T-helper 1 cell (primary cell): ENCODE measurements at places on chromosomes 1 and 21.

GRCh38 chr1:171883849-171884248 is 42.6 kb downstream of the DNM3 start:
- no peak for DNase-seq

DNA sequence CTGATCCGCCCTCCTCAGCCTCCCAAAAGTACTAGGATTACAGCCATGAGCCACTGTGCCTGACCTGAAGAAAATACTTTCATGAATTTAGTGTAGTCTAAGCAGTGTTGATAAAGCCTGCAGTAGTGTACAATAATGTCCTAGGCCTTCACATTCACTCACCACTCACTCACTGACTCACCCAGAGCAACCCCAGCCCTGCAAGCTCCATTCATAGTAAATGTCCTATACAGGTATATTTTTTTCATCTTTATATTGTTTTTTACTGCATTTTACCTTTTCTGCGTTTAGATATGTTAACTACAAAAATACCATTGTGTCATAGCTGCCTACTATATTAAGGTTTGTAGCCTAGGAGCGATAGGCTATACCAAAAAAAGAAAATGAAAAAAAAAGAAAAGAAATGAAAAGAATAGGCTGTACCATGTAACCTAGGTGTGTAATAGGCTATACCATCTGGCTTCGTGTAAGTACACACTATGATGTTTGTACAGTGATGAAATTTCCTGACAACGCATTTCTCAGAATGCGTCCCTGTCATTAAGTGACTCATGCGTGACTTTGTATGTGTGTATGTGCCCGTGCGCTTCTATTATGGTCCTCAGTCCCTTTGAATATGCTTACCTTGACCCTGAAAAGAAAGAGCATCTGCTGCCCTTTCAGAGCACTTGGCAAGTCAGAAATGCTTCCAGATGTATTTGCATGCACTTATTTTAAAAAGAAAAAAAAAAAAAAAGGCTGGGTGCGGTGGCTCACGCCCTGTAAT is 9.2 kb upstream of the SLAMF8 start:
- no peak for DNase-seq

DNA sequence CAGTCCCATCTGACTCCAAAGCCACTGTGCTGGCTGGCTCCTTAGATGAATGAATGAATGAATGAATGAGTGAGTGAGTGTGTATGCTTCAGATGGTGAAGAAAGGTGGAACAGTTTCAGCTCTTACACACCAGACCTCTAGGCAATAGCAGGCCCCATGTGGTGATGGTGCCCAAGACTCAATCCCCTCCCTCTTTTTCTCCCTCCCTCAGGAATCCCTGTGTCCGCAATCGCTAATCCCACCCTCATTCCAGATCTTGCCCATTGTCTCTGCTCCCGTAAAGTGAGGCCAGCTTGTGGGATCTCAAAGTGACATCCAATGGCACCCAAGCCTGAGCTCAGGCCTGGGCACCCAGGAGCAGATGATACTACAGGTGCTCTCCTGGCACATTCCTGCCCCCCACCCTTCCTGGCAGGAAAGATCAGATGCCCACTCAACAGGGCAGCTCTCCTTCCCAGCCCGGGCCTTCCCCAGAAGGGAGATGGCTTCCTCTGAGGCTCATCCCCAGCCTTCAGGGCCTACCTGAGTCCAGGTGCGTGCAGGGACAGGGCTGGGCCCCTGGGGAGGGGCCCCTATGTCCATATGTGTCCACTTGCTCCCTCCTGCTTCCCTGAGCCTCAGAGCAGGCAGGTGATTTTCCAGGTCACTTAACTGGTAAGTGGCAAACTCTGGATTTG is 106.4 kb downstream of the HMGB4 start:
- DNase-seq, result no peak

GRCh38 chr1:33703464-33703863 is 160.4 kb upstream of the HMGB4 start:
- no peak for DNase-seq

DNA sequence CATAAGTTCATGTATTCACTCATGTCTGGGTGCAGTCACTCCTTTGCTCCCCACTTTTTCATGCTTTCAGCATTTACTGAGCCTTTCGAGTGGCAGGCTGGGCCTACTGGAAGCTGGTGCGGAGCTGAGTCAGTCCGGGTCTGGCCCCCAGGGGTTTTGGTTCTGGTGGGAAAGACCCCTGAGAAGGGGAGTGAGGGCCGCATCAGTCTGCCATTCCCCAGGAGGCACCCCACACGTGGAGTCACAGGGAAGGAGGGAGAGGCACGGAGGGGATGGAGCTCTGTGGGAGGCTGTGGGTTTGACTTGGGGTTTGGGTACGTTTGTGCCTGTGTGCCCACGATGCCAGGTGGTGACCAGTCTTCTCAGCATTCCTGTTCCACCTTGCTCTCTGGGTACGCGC is 87.9 kb downstream of the PTPRU start:
- DNase-seq, result no peak

- no peak for DNase-seq
Observed at GRCh38 chr21:43300496-43301408, 126.2 kb downstream of the SIK1 start.

DNA sequence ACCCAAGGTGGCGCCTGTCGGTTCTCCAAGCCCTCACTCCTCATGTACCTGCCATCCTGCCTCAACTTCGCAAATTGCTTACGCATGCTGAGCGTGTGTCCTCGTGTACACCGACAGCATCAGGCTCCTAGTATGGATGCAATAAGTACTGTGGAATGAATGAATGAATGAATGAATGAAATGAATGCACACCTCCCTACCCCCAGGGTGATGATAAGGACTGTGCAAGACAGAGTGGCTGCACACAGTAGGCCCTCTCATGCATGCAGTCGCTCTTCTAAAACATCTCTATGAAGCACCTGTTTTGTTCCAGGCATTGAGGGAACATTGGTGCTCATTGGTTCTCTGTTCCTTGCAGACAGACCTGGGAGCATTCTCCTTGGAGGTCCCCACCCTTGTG is 49.8 kb upstream of the H6PD start:
- DNase-seq, result no peak

GRCh38 chr1:38587766-38588165 is 271.8 kb downstream of the RRAGC start:
- no peak for DNase-seq

- DNase-seq, result no peak
Observed at GRCh38 chr1:230308039-230308438, 118.1 kb downstream of the PGBD5 start.

GRCh38 chr1:33110477-33110876 is 29.5 kb downstream of the AZIN2 start:
- DNase-seq, result no peak

DNA sequence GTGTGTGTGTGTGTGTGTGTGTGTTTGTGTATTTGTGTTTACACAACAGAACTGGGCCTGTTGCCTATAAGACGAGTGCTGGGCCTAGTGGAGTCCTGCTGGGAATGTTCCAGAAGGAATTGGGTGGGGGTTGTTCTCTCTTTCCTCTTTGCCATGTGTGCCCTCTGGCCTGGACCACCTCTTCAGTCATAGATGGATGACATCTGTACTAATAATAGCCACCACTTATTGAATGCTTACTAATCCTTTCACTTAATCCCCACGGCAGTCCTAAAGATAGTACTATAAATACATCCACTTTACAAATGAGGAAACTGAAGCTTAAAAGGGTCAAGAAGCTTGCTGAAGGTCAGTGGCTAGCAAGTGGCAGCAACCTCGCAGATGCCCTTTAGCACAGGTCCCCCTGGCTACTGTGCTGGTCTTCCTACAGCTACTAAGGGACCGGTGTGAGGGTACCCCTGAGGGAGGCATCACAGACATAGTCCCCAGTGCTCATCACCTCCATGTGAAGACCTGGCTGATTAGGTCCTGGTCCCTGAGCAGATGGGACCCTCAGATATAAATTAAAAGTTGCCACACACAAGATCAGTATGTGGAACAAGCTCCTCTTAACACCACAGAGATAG is 55.2 kb upstream of the KIF1B start:
- DNase-seq, result no peak

DNA sequence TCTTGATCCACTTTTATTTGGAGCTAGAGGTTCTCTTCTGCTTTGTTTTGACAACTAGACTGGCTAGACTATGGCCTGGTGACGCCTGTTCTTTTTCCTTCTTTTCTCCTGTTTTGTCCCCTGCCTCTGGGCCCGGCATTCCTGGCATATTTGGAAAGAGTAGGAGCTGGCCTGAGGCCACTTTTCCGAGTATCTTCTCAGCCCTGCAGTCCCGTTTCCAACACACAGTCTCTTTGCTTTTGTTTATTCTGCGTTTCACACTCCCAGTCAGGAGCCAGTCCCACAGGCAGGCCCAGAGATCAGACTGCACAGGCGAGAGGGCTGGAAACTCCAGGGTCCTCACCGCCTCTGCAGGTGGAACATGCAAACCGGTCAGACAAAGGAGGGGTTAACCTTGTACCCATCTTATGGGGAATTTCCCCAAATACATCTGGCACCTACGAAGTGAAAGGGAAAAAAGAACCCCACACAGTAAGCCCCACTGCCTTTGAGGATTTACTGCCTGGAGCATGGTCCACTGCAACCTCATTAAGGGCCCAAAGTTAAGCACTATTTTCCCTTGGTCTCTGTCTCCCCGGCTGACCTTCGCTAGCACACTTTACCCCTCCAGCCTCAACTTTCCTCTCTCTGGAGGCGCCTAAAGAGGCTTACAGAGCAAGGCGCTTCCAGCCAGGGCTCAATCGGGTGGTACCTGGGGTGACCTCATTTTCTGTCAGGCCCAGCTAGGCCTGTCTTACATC is 141.1 kb downstream of the TOMM20 start:
- DNase-seq, result no peak

DNA sequence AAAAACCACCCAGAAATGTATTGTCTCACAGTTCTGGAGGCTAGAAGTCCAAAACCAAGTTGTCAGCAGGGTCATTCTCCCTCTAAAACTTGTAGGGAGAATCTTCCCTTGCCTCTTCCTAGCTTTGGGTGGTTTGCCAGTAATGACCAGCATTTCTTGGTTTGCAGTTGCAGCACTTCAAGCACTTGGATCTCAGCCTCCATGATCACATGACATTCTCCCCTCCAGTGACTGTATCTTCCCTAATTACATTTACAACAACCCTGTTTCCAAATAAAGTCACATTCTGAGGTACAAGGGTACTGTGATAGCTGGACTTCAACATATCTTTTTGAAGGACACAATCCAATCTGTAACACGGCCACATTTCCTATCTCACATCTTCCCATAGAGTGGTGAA is 37.2 kb downstream of the EVI5 start:
- no peak for DNase-seq

GRCh38 chr21:38988509-38989378 is 183.0 kb downstream of the ETS2 start:
- no peak for DNase-seq

DNA sequence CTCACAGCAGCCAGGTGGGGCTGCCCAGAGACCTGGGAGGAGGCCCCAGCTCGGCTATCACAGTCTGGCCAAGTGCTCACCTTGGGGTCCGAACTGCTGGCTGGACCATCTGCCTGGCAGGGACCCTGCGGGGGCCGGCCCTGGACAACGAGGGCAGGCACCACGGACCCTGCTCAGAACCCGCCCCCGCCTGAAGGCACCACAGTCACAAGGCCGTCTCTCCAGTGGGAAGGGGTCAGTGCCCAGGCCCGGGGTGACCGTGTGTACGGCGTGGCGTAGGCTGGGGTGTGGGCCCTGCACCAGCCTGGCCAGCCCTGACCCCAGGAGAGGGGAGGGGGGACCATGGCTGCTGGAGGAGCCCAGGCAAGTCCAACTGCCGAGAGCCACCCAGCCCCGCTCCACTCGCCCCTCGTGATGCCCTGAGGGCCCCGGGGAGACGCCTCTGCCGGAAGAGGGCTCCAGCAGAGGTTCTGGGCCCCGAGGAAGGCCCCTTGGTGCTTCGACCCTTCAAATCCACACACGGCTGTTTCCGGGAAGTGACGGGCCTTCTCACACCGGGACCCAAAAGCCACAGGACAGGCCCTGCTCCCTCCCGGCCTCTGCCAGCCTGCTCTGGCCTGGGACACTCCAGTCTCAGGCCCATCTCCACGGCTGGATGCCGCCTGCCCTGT is 11.2 kb upstream of the RNF223 start:
- DNase-seq, result no peak

- DNase-seq, result no peak
Observed at GRCh38 chr21:26019236-26019635, 151.3 kb downstream of the APP start.

DNA sequence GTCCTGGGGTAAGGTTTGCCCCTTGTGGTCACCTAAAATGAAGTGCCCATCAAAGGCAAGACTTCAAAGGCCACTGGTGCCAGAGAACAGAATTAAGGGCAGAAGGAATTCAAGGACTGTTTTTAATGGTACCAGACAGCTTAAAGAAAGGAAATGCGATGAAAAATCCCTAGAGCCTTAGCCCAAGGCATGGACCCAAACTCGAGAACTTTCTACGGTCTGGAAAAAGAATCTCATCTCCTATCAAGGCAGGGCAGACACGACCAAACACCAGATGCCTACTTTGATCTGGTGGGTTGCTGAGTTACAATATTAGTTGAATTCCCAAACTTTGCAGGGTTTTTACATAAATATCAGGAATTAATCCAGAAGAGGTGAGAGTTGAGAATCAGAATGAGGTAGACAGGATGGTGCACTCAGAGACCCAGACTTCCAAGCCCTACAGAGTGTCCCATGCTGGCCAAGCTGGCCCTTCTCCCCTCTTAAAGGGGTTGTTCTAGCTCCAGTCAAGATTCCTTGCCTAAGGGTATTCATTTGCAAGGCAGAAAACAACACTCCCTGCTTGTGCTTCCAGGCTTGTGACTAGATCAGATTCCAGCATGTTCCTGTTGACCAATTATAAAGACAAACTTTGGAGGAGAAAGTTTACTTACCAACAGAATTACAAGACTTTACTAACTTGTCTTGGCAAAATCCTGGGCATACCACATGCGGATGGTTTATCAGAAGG is 48.0 kb downstream of the EDN2 start:
- DNase-seq, result no peak

DNA sequence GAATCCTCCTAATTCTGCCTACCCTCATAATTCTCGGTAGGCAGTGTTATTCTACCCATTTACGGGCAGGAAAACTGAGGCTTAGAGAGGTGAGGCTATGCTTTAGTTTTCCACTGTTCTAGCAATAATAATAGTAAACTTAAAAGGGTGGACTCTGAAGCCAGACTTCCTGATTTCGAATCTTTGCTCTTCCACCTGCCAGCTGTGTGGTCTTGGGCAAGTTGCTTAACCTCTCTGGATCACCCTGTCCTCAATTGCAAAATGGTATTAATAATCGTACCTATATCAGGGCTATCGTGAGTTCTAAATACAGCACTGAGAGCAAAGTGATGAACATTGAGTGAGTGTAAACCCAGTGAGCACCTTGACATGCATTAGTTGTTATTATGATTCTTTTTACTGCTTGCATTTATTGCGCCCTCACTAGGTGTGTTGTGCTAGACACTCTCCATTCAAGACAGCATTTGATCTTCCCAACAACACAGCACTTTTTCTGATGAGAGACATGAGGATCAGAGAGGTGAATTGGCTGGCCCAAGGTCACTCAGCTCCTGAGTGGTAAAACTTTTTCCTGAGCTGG is 102.3 kb upstream of the CSF3R start:
- DNase-seq, result no peak

GRCh38 chr21:46180079-46180722 is 4.1 kb downstream of the SPATC1L start:
- DNase-seq, result no peak
